A549 (cell line): ENCODE measurements at places on chromosomes 7 and 10. TPM values are rescaled to one million over a fixed set of nuclear protein-coding genes. Genes with fewer than 3 reads are reported as not detected.

The PARG gene
- 22.5 to 24.0 TPM (median 22.6 TPM) in 3 replicates for polyA plus RNA-seq

The CREB5 gene
- 0.61 to 0.88 TPM (median 0.69 TPM) in 3 replicates for polyA plus RNA-seq

The DNAJC9 gene
- 45.6 to 47.4 TPM (median 46.0 TPM) in 3 replicates for polyA plus RNA-seq

The CLCN1 gene
- polyA plus RNA-seq: 0.03 TPM in 1 of 3 replicates, not detected in the others

The WDR91 gene
- polyA plus RNA-seq: 4.6 to 5.5 TPM (median 5.1 TPM) in 3 replicates

The NPTX2 gene
- polyA plus RNA-seq: not detected in 3 replicates

The ASZ1 gene
- polyA plus RNA-seq: not detected in 3 replicates

The C10orf143 gene
- polyA plus RNA-seq: 1.2 to 1.6 TPM (median 1.5 TPM) in 3 replicates

The TMEM196 gene
- not detected in 3 replicates for polyA plus RNA-seq

The CPA2 gene
- not detected in 3 replicates for polyA plus RNA-seq

The PKD2L1 gene
- polyA plus RNA-seq: 0.08 to 0.11 TPM (median 0.10 TPM) in 3 replicates

The MMP21 gene
- 0.04 TPM in 2 of 3 replicates, not detected in the other for polyA plus RNA-seq

The POLR2J3 gene
- 22.2 to 33.4 TPM (median 25.5 TPM) in 3 replicates for polyA plus RNA-seq

The SLC16A9 gene
- 0.04 to 0.05 TPM (median 0.04 TPM) in 3 replicates for polyA plus RNA-seq

The RELN gene
- polyA plus RNA-seq: not detected in 3 replicates

The TAS2R4 gene
- 0.21 to 0.30 TPM (median 0.22 TPM) in 3 replicates for polyA plus RNA-seq

The NPY4R2 gene
- polyA plus RNA-seq: 31.1 to 37.8 TPM (median 33.1 TPM) in 3 replicates

The TMEM130 gene
- polyA plus RNA-seq: 0.35 to 0.44 TPM (median 0.41 TPM) in 3 replicates

The SFTPA1 gene
- polyA plus RNA-seq: not detected in 3 replicates

The SH2D4B gene
- polyA plus RNA-seq: 0.03 to 0.12 TPM (median 0.03 TPM) in 3 replicates

The PTPRZ1 gene
- polyA plus RNA-seq: not detected in 3 replicates

The GIMAP7 gene
- not detected in 3 replicates for polyA plus RNA-seq

The IGFBP3 gene
- 153 to 187 TPM (median 159 TPM) in 3 replicates for polyA plus RNA-seq

The KCND2 gene
- not detected in 3 replicates for polyA plus RNA-seq

The FAM237B gene
- polyA plus RNA-seq: not detected in 3 replicates

The PPP1R3A gene
- not detected in 3 replicates for polyA plus RNA-seq

The MYH16 gene
- 0.21 to 0.32 TPM (median 0.31 TPM) in 3 replicates for polyA plus RNA-seq

The STRA8 gene
- not detected in 3 replicates for polyA plus RNA-seq

The POT1 gene
- polyA plus RNA-seq: 19.1 to 23.8 TPM (median 21.6 TPM) in 3 replicates

The OPN1SW gene
- polyA plus RNA-seq: not detected in 3 replicates

The MRPS33 gene
- 120 to 132 TPM (median 125 TPM) in 3 replicates for polyA plus RNA-seq

The GNGT1 gene
- not detected in 3 replicates for polyA plus RNA-seq

The AP5Z1 gene
- polyA plus RNA-seq: 17.6 to 22.7 TPM (median 21.8 TPM) in 3 replicates

The WDFY4 gene
- not detected in 3 replicates for polyA plus RNA-seq

The GIMAP6 gene
- polyA plus RNA-seq: not detected in 3 replicates

The MUC12 gene
- polyA plus RNA-seq: 2.0 to 2.7 TPM (median 2.4 TPM) in 3 replicates

The SEMA3D gene
- polyA plus RNA-seq: 0.04 to 0.08 TPM (median 0.05 TPM) in 3 replicates

The SPOCK2 gene
- 0.55 to 0.73 TPM (median 0.67 TPM) in 3 replicates for polyA plus RNA-seq

The IFIT2 gene
- 0.75 to 0.94 TPM (median 0.77 TPM) in 3 replicates for polyA plus RNA-seq

The GSTO2 gene
- 1.3 to 1.9 TPM (median 1.8 TPM) in 3 replicates for polyA plus RNA-seq

The SYT15 gene
- 2.8 to 3.6 TPM (median 3.2 TPM) in 3 replicates for polyA plus RNA-seq

The CALML3 gene
- polyA plus RNA-seq: not detected in 3 replicates

The KCP gene
- 0.07 to 0.18 TPM (median 0.14 TPM) in 3 replicates for polyA plus RNA-seq

The ANKRD30A gene
- polyA plus RNA-seq: 0.83 to 1.0 TPM (median 0.97 TPM) in 3 replicates

The NAT16 gene
- 0.07 to 0.12 TPM in 2 of 3 replicates, not detected in the other for polyA plus RNA-seq

The STOX1 gene
- polyA plus RNA-seq: 0.64 to 0.94 TPM (median 0.69 TPM) in 3 replicates

The RBP3 gene
- polyA plus RNA-seq: not detected in 3 replicates

The SLF2 gene
- 12.3 to 13.6 TPM (median 13.0 TPM) in 3 replicates for polyA plus RNA-seq

The KEL gene
- polyA plus RNA-seq: not detected in 3 replicates

The IL6 gene
- polyA plus RNA-seq: 2.8 to 4.4 TPM (median 2.9 TPM) in 3 replicates

The TUBAL3 gene
- polyA plus RNA-seq: 0.34 to 0.37 TPM (median 0.36 TPM) in 3 replicates

The PALD1 gene
- polyA plus RNA-seq: 5.2 to 5.7 TPM (median 5.5 TPM) in 3 replicates

The PPP1R17 gene
- not detected in 3 replicates for polyA plus RNA-seq

The NCF1 gene
- 0.04 TPM in 1 of 3 replicates, not detected in the others for polyA plus RNA-seq

The ZNF804B gene
- polyA plus RNA-seq: not detected in 3 replicates

The ZNF853 gene
- 1.6 to 2.1 TPM (median 1.8 TPM) in 3 replicates for polyA plus RNA-seq
